ENCODE measurements at places on chromosomes 1 and 21.
A peak's percentile ranks its signal among the peaks of the same experiment; 100 is the strongest.

- no peak for DNase-seq
Observed at GRCh38 chr1:67722292-67722944, 37.4 kb downstream of the GADD45A start.

GRCh38 chr1:33501309-33501708 is 28.9 kb downstream of the ZSCAN20 start:
- no peak for DNase-seq

DNA sequence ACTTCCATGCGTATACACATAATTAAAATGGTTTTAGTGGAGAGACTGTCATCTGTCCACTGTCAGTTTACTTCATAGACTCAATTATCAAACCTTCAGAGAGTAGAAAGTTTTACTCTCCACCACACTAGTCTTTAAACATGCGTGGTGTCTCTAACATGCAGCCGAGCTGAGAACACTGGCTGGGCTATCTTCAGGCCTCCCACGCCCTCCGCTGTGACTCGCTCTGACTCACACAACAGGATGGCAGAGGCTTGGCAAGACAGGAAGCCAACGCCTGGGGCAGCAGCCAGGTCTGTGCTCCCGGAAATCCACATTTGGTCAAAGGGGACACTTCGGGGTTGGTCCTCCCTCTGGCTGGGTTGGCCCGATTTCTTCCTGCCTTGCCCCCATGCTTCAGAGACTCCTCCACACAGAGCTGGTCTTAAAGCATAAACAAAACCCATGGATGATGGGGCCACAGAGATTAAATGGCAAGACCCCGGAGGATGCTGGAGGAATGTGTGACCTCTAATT is 22.7 kb upstream of the IFNGR2 start:
- DNase-seq, result peak; percentile 93

- no peak for DNase-seq
Observed at GRCh38 chr1:26359981-26360806, 6.3 kb upstream of the CRYBG2 start.

GRCh38 chr1:11198851-11199594 is 9.9 kb downstream of the ANGPTL7 start:
- no peak for DNase-seq

GRCh38 chr1:235898126-235898525 is 31.4 kb upstream of the LYST start:
- DNase-seq, result no peak

- DNase-seq, result no peak
Observed at GRCh38 chr1:91402023-91402422, 2.6 kb downstream of the HFM1 start.

DNA sequence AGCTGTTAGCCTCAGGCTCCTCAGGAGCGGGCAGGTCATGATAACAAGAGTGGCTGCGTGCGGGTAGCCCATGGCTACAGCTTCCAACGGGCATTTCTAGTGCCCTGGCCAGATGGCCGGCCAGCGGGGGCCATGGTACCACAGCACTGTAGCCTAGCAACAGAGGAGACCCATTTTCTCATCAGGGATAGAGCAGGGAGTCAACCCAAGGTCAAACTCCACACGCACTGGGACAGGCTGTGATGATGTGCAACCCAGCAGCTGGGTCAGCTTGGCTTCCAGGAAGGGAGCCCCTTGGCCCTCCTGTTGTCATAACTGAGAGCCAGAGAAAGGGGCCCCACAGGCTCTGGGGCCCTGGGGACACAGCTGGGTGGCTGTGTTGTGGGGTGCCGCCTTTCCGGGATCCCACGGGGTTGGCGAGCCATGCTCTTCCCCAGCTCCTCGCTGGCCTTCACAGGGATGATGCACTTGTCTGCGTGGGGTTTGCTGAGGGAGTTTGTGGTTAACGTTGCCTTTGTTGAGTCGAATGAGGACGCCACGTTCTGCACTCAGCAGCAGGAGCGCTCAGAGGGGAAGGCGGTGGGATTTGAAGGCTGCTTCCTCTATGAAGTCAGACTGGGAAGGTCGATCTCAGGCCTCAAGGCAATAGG is 46.3 kb downstream of the COL18A1 start:
- DNase-seq, result peak; percentile 21

DNA sequence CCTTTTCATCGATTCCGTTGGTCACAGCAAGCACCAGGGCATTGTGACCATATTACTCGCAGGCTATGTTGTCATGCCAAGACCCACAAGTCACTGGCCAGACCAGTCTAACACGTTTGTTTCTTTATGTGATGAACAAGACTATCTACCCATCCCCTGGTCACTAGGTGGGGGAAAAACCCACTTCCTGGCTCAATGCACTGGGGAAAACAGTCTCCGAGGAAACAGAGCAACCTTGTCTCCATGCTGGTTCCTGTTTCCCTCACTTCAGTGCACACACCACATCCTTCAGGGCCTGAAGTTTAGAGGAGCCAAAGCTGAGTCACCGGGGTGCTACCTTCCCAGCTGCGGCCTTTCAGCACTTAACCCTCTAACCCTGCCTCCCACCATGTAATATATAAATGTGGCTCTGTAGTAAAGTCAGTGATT is 20.9 kb downstream of the ERICH3 start:
- DNase-seq, result no peak
